ENCODE measurements at places on chromosomes 11 and 22. TPM values are rescaled to one million over a fixed set of nuclear protein-coding genes. Genes with fewer than 3 reads are reported as not detected.

The CD248 gene
- 2.5 TPM for total RNA-seq

The KRTAP5-9 gene
- 0.33 TPM for total RNA-seq

The GRAMD1B gene
- total RNA-seq = 14.0 TPM

The DDI1 gene
- total RNA-seq = not detected

DNA sequence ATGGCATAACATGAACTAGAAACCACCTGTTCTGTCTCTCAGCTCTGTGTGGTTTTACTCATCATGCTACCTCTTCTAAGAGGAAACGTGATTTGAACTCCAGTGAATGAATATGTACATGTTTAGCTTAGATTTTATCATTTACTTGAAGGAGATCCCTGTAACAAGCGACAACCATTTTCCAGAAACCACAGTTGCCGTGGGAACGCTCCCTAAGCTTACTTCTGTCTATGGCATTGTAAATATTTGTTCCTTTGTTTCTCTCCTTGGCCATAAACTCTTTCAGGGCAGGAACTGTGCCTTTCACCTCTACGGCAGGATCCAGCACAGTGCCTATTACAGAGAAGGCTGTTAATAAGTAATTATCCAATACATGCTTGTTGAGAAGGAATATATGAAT is 17.1 kb upstream of the TPH1 start:
- H3K4me1 ChIP-seq = no peaks in the 10 kb centered on the region
- no peaks in the 10 kb centered on the region for H3K27me3 ChIP-seq
- H3K36me3 ChIP-seq = no peaks in the 10 kb centered on the region
- H3K27ac ChIP-seq = no peak overlapping the region
- H3K4me3 ChIP-seq = no peak overlapping the region
- no peak for DNase-seq

DNA sequence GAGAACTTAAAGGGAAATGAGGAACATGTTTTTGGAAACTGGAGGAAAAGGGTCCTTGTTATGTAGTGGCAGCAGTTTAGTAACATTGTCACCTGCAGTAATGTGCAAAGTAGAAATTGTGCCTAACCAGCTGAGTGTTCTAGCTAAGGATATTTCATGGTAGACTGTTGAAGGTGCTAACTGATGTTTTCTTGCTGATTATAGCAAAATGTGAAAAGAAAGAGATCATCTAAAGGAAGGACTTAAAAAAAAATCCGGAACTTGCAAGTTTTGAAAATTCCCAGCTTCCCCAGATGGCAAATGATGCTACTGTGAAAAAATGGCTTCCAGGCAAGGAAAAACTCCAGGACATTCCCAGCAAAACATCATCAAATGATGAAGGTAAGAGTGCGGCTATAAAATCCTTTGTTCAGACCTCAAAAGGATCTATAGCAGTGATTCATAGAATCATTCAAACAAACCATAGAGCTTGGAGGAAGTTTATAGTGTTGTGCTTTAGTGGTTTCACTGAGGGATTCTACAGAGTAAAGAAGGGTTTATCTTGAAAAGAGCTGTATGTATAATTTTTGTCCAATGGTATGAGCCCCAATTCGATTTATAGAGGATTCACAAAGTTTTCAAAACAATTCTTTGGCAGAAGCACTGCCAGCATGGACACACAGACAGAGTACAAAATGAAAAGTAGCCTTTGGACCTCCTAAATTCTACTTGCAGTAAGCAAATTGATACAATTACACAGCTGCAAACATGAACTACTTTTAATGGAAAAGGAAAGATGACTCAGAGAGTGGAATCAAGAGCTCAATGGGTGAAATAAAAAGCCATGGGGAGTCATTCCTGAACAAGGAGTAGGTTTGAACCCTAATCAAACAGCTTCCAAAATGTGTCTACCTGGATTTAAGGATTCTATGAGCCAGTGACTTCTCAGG is 4.3 kb upstream of the TRIM44 start:
- no peak for DNase-seq
- H3K4me1 ChIP-seq = peaks cover 11% of the 10 kb centered on the region
- no peak overlapping the region for H3K27ac ChIP-seq
- no peaks in the 10 kb centered on the region for H3K36me3 ChIP-seq
- H3K27me3 ChIP-seq = no peaks in the 10 kb centered on the region

DNA sequence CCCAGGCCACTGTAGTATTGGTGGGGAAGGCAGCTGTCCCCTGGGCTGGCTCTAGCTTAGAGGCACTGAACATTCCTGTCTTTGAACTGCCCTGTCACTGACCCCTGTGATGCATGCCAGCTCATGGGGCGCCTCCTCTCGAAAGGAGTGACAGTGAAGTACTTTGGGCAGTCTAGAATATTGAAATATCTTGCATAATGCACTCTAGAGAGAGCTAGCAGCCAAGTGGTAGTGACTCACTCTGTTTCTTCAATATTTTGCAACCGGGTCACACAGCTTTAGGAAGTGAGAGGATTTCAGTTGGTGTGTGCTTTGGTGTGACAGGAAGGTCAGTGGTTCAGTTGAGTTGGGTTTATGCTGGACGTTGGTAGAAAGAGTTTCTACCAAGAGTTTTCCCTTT is 35.5 kb upstream of the ST14 start:
- H3K27ac ChIP-seq = no peak overlapping the region
- H3K36me3 ChIP-seq = no peaks in the 10 kb centered on the region
- H3K27me3 ChIP-seq = no peaks in the 10 kb centered on the region
